ENCODE measurements at places on chromosomes 4 and X. TPM values are rescaled to one million over a fixed set of nuclear protein-coding genes. Genes with fewer than 3 reads are reported as not detected.

The SPIN2A gene
- polyA plus RNA-seq: 4.0 TPM

The UGT2B17 gene
- polyA plus RNA-seq: 2.7 TPM

The FAM47A gene
- polyA plus RNA-seq: not detected

The ANAPC10 gene
- polyA plus RNA-seq: 31.6 TPM

The UGT2B15 gene
- 1.7 TPM for polyA plus RNA-seq

The JCHAIN gene
- 2.0 TPM for polyA plus RNA-seq

DNA sequence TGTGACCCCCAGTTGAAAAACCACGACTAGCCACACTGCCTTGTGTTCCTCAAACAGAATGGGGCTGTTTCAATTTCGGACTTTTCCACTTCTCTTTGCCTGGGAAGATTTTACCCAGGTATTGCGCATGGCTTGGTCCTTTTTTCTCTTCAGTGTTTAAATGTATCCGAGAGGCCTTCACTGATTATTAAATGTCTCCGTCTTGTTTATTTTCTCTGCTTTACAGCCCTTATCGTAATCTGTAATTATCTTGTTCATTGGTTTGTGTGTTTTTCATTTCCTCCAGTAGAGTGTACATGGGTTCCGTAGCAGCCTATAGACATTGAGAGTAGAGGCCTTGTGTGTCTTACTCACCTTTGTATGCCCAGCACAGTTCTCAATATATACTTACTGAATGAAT is 2.4 kb downstream of the MOSPD2 start:
- no peak for DNase-seq

GRCh38 chr4:158016511-158016910 is 156.3 kb downstream of the GASK1B start:
- no peak for DNase-seq

DNA sequence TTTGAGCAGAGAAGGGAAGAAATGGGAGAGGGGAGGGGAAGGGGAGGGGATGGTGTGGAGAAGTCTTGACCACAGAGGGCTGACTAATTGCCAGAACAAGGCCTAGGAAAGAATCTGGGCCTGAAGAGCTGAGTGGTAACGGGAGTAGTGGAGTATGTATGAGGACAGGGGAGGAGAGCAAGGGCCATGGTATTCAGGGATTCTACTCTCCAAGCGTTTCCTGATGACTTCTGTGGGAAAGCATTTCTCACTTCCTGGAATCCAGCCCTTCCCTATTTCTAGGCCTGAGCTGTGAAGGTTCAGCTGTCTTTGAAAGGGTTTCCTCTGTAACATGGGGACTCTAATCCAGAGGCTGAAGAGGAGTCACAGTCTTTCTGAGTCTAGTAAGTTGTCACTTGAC is 19.7 kb upstream of the SOX3 start:
- no peak for DNase-seq

GRCh38 chr4:86441175-86441936 is 81.5 kb upstream of the MAPK10 start:
- DNase-seq: no peak

DNA sequence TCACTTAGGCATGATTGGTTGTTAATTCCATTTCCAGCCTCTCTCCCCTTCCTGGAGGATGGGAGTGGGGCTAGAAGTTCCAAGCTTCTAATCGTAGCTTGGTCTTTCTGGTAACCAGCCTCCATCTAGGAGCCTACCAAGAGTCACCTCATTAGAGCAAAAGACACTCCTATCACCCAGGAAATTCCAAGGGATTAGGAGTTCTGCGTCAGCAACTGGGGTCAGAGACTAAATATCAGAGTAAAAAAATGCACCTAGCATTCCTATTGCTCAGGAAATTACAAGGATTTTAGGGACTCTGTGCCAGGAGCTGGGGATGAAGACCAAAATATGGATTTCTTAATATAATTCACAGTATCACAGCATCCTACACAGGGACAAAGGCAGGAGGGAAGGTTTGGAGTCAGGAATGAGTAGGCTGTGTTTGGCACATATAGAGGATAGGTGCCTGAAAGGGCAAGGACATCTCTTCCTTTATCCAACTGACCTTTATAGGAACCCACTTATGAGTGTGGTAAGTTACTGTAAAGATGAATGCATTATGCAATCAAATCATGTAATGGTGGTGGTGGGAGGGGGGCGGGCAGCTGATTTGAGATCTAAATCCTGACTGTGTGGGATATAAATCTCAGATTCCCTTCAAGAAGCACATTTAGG is 30.5 kb upstream of the LIMCH1 start:
- no peak for DNase-seq

GRCh38 chrX:19630228-19630627 is 114.9 kb upstream of the MAP3K15 start:
- DNase-seq: no peak

DNA sequence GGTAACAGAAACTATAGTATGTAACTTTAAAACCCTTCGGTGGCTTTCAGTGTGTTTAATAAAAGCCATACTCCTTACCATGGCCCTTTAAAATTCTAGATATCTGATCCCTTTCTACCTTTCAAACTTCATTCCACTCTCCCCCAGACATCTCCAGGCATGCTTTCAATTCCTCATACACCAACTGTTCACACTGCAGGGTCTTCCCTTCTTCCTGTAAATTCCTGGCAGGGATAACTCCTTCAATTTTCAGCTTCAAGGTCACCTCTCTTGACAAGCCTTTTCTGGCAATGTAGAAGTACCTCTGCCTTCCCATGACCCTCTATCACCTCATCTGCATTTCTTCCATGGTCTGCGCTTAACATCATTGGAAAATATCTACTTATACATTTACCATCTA is 60.8 kb downstream of the WDFY3 start:
- no peak for DNase-seq

DNA sequence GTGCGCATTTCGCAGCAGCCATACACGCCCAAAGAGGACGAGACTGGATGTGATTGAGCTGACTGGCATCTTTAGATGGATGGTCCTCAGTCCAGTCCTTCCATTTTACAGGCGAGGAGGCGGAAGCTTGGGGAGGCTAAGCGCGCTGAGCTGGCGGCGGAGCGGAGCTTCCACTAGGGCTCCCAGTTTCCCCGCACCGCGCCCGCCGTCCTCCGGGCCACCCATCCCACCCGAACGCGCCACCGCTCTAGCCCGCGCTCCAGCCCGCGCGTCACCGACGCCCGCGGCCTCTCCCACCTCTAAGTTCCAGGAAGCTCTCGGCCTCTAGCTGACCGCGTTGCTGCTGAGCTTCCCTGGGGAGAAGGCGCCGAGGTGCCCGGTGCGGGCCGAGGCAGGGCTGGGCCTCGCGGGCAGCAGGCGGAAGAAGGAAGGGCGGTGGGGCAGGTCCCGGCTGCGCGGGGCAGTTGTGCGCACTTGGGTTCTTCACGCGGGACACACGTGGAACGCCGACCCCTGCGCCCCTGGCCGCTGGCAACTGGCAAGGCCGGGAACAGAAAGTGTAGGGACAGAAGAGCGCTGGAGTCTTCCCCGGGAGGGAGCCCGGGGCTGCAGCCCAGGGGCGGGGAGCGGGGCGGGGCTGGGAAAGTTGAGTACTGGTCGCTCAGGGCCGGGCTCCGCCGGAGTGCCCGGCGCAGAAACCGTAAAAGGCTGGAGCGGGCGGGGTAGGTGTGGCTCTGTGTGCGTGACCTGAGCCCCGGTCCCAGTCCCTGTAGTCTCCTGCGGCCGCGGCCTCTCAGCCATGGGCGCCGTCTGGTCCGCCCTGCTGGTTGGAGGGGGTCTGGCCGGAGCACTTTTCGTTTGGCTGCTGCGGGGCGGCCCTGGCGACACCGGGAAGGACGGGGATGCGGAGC is at the start of gene STBD1:
TSS of gene STBD1 (plus strand) at position 763 of the 911 bp plus-strand sequence. CDS start at position 800, 37 bp downstream.
- peak; percentile 80 for DNase-seq

DNA sequence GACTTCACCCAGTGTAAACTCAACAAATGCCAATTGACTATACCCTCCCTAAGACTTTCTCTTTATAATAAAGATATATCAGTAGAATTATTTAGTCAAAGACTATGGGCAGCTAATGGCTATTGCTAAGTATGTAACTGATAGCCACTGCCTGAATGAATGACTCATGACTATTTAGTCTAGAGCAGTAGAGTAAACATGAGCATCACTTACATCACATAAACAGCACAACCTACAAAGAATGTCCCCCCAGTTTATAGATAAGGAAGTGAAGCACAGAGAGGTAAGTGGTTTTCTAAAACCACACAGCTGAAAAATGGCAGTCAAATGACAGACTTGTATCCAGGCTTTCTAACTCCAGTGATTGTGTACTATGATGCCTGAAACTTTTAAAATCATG is 507.0 kb downstream of the PPARGC1A start:
- DNase-seq: no peak

DNA sequence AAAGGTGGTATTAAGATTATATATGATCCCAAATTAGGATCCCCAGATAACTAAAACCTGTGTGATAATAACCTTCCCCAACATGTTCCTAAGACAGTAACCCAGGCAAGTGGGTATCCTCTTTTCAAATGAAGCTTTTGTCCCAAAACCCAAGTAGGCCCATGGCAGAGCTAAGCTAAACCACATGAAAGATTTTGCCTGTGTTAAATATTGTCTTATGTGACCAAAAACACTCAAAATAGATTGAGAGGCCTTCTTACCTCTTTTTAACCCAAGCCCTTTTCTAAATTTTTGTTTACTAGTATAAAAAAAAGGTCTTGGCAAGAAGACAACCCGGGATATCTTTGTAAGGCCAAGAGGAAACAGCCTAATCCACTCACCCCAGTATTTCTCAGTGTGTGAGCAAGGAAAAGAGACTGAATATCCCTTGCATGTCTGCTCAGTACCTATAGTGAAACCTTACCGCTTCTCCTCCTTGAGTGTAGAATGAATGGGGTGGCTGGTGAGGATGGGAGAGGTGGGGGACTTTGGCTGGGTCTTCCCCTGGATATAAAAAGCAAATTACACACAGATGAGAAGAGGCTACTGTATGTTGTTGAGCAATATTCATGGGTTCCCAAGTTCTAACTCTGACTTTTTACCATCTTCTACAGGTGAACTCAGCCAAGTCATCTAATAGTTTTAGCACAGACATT is 188.8 kb upstream of the BMP3 start:
- no peak for DNase-seq

DNA sequence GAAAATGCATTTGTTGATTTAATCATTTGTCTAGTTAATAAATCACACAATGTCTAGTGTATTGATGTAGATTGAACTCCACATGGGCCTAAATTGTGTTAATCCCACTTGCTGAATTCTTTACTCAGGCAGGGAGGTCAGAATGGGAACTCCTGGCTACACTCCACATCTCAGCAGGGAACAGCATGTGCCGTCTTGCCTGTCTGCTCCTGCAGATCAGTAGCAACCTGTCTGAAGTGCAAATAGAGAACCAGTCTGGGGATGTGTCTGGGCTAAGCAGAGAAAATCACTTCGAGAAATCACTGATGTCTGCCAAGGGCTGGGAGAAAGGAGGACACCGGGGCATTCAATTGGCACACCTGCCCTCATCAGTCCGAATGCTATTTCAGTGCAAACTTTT is 16.5 kb upstream of the MXRA5 start:
- no peak for DNase-seq

GRCh38 chr4:166896254-166896653 is 338.0 kb downstream of the SPOCK3 start:
- no peak for DNase-seq

GRCh38 chr4:120010646-120011045 is 56.0 kb downstream of the MAD2L1 start:
- no peak for DNase-seq

DNA sequence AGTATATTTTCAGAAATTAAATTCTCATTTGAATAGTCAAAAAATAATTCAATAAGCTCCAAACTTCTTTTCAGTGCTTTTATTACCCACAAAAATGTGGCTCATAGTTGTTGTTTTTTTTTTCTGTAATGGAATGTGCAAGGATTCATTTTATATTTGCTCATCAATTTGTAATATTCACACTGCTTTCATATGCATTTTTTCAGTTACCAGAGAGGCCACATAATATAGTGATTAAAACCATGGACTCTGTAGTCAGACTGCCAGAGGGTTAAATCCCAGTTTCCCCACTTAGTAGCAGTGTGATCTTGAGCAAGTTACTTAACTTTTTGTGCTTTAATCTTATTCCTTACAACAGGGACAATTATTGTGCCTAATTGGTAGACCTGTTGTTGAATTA is 64.5 kb downstream of the FAM9B start:
- DNase-seq: no peak

GRCh38 chrX:50081282-50081889 is 119.4 kb downstream of the AKAP4 start:
- DNase-seq: no peak

- no peak for DNase-seq
Observed at GRCh38 chr4:175752664-175753063, 59.4 kb downstream of the GPM6A start.

DNA sequence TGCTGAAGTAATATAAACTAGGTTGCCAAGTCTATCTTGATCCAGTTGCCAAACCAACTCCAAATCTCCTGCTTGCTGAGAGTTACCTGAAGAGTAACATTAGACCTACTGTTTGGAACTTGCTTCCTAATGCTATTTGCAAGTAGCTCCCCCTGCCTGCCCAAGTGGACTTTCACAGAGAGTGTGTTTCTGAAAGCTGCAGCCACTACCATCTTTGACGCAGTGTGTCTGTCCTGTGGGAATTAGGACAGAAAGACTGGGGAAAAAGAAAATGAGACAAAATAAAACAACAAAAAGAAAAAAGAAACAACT is 195.0 kb upstream of the HS3ST1 start:
- DNase-seq: no peak

DNA sequence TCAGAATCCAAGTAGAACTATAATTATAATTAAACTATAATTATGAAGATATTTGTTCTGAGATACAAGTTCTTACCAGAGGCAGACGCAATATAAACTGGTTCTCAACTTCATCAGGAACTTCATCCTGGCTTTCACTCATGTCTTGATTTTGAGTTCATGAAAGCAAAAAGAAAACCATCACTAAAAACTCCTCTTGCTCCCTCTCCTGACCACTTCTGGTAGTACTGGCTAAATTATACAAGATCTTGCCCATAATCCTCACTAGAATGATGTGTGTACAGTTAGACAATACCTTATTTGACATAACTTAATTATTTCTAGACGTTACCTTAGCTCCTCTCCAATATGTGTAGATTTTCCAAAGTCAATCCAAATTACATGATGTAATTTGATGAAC is 3.7 kb downstream of the TAF7L start:
- DNase-seq: peak; percentile 32

DNA sequence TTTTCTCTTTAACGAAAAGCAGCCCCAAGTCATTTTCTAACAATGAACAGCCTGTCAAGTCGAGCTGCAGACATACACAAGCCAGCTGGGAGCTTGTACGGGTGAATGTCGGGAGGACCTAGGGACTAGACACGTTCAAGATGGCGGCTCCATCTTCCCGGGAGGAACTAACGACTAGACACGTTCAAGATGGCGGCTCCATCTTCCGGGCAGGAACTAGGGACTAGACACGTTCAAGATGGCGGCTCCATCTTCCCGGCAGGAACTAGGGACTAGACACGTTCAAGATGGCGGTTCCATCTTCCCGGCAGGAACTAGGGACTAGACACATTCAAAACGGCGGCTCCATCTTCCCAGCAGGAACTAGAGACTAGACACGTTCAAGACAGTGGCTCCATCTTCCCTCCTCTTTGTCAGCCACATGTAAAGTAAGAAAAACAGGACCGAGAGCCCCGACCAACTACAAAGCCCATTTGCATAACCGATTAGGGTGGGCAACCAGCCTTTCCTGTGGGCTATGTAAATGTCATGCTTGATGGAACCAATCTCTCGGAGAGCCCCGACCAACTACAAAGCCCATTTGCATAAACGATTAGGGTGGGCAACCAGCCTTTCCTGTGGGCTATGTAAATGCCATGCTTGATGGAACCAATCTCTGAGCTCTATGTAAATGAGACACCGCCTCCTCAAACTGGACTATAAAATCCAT is 175.5 kb downstream of the DHRSX start:
- peak; percentile 87 for DNase-seq

GRCh38 chr4:188612659-188613058 is 473.4 kb downstream of the TRIML1 start:
- no peak for DNase-seq

All from left lung (tissue), 14 donors.